ENCODE measurements at places on chromosomes 7 and 10.

DNA sequence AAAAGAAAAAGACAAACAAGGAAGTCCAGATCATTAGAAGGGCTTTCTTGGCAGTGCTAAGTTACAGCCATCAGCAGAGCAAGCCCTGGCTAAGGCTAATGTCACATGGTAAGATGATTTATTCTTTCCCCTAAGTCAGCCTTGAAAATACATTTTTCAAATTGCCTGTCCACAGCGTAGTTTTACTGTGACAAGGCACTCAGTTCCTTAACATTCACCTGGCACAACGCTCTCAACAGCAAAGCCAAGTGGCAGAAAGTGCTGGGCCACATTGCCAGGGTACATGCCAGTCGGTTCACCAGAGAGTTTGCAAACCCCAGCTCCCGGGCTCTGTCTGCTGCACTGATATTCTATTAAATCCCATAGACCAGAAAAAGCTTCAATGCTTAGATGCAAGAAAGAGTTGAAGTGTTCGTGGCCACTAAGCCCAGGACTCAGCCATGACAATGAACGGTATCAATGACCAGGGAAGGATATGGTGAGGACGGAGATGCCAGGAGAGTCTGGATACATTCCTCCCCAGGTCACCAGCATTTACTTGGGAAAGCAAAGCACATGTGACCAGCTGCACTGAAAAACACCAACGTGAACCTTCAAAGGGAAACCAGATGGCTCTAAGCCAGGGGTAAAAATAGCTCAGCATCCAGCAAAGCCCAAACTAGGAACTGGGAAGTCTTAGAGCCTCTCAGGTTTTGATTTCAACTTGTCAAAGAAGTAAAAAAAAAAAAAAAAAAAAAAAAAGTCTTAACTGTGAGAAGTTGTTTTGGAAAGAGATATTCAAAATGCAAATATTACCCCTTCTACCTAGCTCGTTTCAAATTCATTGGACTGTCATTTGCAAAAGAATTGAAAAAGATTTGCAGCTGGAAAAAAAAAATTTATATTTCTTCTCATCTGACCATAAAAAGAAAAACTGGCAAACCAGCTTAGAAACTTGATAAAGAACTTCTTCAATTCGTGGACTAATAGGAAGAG lies 23.9 kb upstream of the MPP7 start:
- peak; percentile 86 for ATAC-seq
- H3K36me3 ChIP-seq: no peaks in the 10 kb centered on the region
- H3K27me3 ChIP-seq: no peaks in the 10 kb centered on the region
- H3K27ac ChIP-seq: peak overlapping the region; percentile 90

DNA sequence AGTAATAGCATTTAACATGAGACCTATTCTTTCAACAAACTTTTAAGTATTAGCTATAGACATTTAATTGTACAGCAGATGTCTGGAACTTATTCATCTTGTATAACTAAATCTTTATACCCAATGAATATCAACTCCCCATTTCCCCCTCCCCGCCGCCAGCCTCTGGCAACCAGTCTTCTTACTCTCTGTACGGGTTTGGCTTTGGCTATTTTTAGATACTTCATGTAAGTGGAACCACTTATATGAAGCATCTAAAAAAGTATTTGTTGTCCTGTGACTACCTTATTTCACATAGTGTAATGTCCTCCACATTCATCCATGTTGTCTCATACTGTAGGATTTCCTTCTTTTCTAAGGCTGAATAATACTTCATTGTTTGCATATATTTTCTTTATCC lies 60.8 kb downstream of the RAB18 start:
- H3K36me3 ChIP-seq: no peaks in the 10 kb centered on the region
- H3K27me3 ChIP-seq: no peaks in the 10 kb centered on the region
- ATAC-seq: no peak
- no peaks in the 10 kb centered on the region for H3K4me1 ChIP-seq

DNA sequence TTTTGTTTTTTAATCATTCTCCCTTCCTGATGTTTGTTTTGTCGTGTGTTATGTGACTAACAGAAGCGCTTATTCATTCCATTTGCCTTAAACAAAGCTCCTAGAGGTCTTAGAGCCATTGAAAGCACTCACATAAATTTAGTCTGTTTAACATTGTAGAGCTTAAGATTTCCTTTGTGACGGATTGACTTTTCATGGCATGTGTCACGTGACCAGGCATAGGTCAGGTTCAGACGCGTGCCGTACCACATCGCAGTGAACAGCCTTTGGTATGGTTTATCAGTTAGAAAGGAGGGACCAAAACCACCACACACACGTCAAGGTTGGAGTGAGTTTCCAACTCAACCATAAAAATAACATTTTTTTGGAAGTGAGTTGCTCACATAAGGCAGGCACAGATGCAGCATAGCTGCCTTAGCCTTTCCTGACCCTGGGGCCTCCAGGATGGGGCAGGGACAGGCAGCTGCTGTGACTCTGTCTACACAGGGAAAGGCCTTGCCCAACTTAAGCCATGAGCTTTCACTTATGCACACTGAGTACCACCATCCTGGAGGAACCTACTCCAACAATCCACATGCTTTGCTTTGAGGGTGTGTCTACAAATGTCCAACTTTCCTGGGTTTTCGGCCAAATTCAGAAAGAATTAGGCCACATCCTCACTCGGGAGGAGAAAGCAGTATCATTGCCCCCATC lies 55.5 kb downstream of the WDFY4 start:
- H3K36me3 ChIP-seq: no peaks in the 10 kb centered on the region
- no peak overlapping the region for H3K27ac ChIP-seq
- no peaks in the 10 kb centered on the region for H3K4me1 ChIP-seq

GRCh38 chr7:70410134-70410750 lies 721.7 kb upstream of the GALNT17 start:
- ATAC-seq: no peak
- no peaks in the 10 kb centered on the region for H3K36me3 ChIP-seq
- no peak overlapping the region for H3K4me3 ChIP-seq
- H3K27me3 ChIP-seq: no peaks in the 10 kb centered on the region

DNA sequence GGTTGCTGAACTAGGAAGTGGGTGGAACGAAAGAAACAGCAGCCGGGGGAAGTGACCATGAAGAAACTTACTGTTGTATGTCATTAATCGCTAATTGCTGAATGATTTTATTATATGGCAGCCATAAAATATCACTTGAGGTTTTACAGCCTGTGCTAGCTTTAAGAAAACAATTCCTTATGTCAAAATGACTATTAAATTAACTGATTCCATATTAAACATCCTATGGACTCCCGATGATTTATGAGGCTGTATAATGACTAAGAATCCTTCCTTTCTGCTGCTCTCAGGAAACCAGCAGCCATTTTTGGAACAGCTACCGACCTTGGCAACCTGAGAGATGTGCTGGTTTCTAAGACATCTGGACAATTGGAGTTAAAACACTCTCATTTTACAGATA lies 421.9 kb downstream of the SORCS3 start:
- H3K27me3 ChIP-seq: no peaks in the 10 kb centered on the region
- H3K4me3 ChIP-seq: no peak overlapping the region
- H3K27ac ChIP-seq: no peak overlapping the region
- no peak for ATAC-seq
- no peaks in the 10 kb centered on the region for H3K36me3 ChIP-seq

DNA sequence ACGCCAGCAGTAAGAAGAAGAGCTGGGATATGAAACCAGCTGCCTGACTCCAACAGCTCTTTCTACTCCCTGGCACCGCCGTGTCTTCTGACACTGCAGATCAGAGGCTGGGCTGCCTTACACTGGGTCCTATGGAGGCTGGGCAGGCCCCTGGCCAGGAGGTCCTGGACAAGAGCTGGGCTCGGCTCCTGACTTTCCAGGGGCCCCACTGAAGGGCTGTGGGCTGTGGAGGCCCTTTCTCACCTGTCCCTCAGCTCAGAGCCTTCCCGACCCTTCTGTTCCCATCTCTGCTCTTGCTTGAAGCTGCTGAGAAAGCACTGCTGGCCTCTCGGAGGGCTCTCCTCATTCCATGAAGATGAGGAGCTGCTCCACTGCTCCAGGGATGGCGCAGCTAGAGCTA lies 85.9 kb upstream of the UNC5B start:
- no peak for ATAC-seq
- H3K27me3 ChIP-seq: peaks cover 39% of the 10 kb centered on the region
- no peaks in the 10 kb centered on the region for H3K36me3 ChIP-seq
- H3K27ac ChIP-seq: no peak overlapping the region
- H3K4me3 ChIP-seq: no peak overlapping the region

DNA sequence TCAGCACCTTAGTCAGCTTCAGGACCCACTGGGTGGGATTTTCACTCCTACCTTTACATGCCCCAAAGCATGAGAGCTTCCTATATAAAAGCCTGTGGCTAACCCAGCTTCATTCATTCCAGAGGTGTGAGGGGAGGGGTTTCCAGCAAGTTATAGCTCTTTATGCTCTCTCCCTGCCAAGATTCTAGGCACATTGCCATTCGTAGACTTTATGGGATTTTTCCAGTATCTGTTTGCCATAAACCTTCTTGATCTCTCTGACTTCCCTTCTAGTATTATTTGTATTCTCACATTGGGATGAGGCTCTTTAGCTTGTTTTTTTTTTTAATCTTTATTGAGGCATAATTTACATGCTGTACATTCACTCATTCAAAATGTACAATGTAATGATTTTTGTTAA lies 67.5 kb downstream of the POU6F2 start:
- H3K4me3 ChIP-seq: no peak overlapping the region
- no peaks in the 10 kb centered on the region for H3K4me1 ChIP-seq
- no peak for ATAC-seq

DNA sequence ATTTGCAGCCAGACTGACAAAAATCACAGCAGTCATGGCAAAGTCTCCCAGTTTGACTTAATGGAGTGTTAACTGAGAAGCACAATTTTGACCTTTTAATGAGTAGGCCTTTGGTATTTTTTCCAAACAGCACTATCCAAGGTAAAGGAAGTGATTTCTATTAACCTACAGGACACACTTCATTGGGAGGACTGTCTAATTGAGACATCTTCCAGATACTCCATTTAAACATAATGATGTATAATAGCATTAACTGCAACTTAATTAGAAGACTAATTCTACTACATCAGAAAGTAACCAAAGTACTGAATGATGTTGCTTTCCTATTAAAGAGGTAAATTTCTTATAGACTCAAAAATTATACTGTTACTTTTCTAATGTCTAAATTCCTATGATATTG lies 61.1 kb downstream of the TWIST1 start:
- no peaks in the 10 kb centered on the region for H3K27me3 ChIP-seq
- no peak overlapping the region for H3K4me3 ChIP-seq
- no peak overlapping the region for H3K27ac ChIP-seq
- no peaks in the 10 kb centered on the region for H3K4me1 ChIP-seq

DNA sequence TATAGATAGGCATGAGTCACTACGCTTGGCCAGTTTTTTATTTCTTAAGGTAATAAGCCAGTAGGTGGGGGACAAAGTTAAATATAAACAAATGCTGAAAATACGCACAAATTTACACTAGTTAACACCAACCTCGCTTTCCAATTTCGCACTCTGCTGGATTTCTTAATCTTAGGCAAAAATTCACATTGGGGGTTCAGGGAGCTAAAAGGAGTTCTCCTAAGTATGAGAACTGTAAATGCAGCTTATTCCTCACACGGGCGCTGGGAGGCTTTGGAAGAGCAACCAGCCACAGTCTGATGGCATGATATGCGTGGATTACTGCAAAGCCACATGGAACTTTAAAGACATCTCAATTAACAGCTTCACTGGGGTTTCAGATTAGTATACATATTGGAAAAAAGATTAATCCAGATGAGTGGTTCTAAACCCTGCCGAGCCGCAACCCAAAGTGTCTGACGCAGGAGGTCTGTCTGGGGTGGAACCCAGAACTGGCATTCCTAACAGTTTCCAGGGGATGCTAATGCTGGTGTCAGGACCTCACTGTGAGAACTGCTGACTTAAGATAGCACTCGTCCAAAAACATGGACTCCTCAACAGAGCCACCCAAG lies 16.2 kb downstream of the TNS3 start:
- H3K4me3 ChIP-seq: no peak overlapping the region
- H3K4me1 ChIP-seq: peaks cover 14% of the 10 kb centered on the region
- H3K36me3 ChIP-seq: no peaks in the 10 kb centered on the region
- ATAC-seq: no peak
- no peak overlapping the region for H3K27ac ChIP-seq

DNA sequence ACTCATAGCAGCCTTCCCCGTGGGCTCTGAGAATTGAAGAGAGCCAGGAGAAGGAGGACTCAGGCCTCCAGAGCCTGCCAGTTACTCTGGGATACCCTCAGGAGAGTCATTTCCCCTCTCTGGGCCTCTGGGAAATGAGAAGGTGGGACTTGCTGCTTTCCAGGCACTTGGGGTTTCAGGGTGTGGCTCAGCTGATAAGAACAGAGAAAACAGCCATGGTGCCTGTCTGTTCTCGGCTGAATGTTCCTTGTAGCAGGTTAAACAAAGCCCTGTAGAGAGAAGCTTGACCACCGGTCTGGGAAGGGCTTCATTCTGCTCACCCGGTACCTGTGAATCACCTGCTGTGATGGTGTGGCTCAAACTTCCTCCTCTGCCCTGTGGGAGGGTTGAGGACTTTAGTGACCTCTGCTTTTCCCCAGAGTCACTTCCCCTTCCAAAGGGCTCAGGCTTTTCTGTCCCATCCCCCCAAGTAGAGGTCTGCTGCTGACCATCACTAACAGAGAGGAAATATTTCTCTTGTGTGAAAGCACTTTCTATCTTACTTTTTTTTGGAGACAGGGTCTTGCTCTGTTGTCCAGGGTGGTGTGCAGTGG lies 212.4 kb upstream of the GALNT17 start:
- no peaks in the 10 kb centered on the region for H3K4me1 ChIP-seq
- H3K27me3 ChIP-seq: no peaks in the 10 kb centered on the region
- no peaks in the 10 kb centered on the region for H3K36me3 ChIP-seq
- no peak overlapping the region for H3K4me3 ChIP-seq

GRCh38 chr10:95445223-95445836 lies 115.8 kb downstream of the SORBS1 start:
- H3K27me3 ChIP-seq: no peaks in the 10 kb centered on the region
- no peaks in the 10 kb centered on the region for H3K36me3 ChIP-seq
- peak overlapping the region; percentile 96 for H3K27ac ChIP-seq

GRCh38 chr7:151590850-151591771 lies 71.4 kb upstream of the RHEB start:
- no peaks in the 10 kb centered on the region for H3K36me3 ChIP-seq
- no peak for ATAC-seq
- no peaks in the 10 kb centered on the region for H3K27me3 ChIP-seq
- no peak overlapping the region for H3K27ac ChIP-seq
- no peaks in the 10 kb centered on the region for H3K4me1 ChIP-seq

All from gastroesophageal sphincter (tissue), 4 donors.